Aorta (tissue), 5 donors: ENCODE measurements at places on chromosomes 4 and X. TPM values are rescaled to one million over a fixed set of nuclear protein-coding genes. Genes with fewer than 3 reads are reported as not detected.

Gene RPL39
- 1,184 TPM for total RNA-seq

Gene UBE2D3
- 292 TPM for total RNA-seq

Gene C4orf50
- total RNA-seq: 0.06 TPM

Gene CT45A10
- not detected for total RNA-seq

Gene RHOXF2
- total RNA-seq: not detected

DNA sequence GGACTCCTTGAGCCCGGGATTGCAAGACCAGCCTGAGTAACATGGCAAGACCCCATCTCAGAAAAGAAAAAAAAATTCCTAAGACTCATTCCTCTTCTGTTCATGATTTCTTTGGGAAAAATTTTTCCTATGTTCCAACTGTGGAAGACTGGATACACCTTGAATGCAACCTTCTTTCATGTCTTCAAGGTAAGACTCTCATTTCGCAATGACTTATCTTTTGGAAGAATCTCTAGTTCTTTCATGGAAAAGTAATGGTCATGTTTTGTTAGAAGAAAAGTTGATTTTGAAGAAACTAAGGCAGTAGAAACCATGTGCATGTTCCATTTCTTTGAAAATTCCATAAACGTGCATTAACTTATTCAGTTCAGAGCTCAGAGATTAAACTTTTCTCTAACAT is 26.0 kb upstream of the BBS12 start:
- H3K27me3 ChIP-seq: no peaks in the 10 kb centered on the region
- no peaks in the 10 kb centered on the region for H3K36me3 ChIP-seq
- no peak overlapping the region for H3K27ac ChIP-seq
- H3K4me1 ChIP-seq: no peaks in the 10 kb centered on the region
- DNase-seq: no peak
- no peak overlapping the region for H3K4me3 ChIP-seq

GRCh38 chr4:80295336-80295735 is 28.9 kb downstream of the FGF5 start:
- DNase-seq: no peak
- no peaks in the 10 kb centered on the region for H3K4me1 ChIP-seq
- no peaks in the 10 kb centered on the region for H3K36me3 ChIP-seq
- no peak overlapping the region for H3K27ac ChIP-seq
- no peak overlapping the region for H3K4me3 ChIP-seq

- H3K27ac ChIP-seq: peak overlapping the region; percentile 59
- no peak overlapping the region for H3K4me3 ChIP-seq
- H3K4me1 ChIP-seq: no peaks in the 10 kb centered on the region
- H3K36me3 ChIP-seq: no peaks in the 10 kb centered on the region
- H3K27me3 ChIP-seq: no peaks in the 10 kb centered on the region
Observed at GRCh38 chr4:123777373-123777772, 380.8 kb downstream of the SPRY1 start.

DNA sequence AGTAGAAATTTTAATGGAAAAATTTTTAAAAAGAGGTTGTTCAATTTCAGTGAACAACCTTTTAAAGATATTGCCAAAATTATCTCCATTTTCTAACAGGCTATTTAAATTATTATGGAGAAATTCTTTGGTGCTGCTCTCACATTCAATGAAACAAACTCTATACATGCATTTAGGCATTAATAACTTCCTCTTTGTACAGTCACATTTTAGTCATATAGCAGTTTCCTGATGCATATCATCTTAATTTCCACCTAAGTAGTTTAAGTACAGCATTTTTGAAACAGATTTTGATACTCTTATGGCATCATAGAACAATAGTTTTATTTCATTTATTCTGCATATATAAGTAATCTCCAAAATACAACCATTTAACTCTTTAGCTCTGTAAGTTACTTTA is 500.1 kb downstream of the STPG2 start:
- no peaks in the 10 kb centered on the region for H3K27me3 ChIP-seq
- H3K4me3 ChIP-seq: no peak overlapping the region
- no peak overlapping the region for H3K27ac ChIP-seq
- no peaks in the 10 kb centered on the region for H3K4me1 ChIP-seq
- no peaks in the 10 kb centered on the region for H3K36me3 ChIP-seq

DNA sequence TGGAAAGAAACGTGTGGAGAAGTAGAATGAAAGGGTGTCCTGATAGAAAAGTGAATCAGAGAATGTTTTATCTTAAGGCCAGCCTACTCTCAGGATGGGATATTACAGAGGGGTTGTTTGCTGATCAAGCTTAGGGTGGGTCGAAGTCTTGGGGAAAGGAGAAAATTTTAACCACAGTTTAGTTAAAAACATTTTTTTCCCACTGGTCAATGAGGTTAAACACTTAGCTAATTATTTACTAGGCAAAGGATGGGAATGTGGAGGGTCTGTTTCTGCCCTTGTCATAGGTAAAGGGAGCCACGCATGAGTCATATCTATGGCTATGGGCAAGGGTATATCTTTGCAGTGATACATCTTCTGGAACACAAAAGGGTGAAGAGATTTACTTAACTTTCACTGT is 16.1 kb upstream of the SULT1E1 start:
- no peak overlapping the region for H3K4me3 ChIP-seq
- H3K27ac ChIP-seq: no peak overlapping the region
- H3K36me3 ChIP-seq: no peaks in the 10 kb centered on the region
- no peaks in the 10 kb centered on the region for H3K27me3 ChIP-seq
- no peak for DNase-seq
- no peaks in the 10 kb centered on the region for H3K4me1 ChIP-seq

DNA sequence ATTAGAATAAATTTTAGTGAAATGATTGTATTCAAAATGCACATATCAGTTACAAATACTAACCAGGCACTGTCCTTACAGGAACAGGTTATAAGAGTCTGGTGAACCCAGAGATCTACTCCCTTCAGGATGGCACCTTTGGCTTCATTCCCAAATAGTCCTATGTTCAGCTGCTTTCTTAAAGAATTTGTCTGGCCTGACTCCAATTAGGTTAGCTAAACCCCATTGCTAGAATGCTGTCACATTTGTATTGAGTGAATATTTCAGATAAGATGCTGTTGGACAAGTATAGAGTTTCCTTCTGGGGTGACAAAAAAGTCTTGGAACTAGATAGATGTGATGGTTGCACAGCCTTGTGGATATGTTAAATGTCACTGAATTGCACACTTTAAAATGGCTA is 69.4 kb downstream of the EFHC2 start:
- H3K4me1 ChIP-seq: no peaks in the 10 kb centered on the region
- H3K36me3 ChIP-seq: no peaks in the 10 kb centered on the region
- no peak for DNase-seq
- H3K27me3 ChIP-seq: no peaks in the 10 kb centered on the region
- H3K27ac ChIP-seq: no peak overlapping the region

DNA sequence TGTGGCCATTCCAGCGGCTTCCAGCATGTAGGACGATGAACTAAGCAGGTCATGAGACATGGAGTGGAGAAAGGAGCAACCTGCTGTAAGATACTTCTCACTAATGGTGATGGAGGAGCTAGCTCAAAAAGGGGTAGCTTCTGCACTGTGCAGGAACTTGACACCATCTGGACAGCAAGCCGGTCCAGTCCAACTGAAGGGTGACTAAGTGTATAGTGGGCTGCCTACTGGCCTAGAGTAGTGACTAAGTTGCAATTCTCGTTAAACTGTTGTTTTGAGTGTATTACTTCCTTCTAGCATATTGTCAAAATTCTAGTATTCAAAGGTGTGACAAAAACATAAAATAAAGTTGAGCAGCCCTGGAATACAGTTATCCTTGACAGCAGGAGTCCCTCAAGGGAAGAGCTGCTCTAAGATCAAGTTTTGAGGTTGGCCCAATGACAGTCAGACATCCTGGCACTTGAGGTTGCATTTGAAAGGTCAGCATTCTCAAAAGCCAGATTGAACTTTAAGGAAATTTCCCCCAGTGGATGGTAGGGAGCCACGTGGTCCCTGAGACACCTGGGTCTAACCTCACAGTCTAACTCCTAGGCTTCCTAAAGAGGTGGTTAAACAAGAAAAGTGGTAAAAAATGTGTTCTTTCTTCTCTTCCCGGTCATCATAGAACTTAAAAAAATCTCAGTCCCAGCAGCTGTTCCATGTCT is 8.0 kb downstream of the CETN2 start:
- H3K27me3 ChIP-seq: no peaks in the 10 kb centered on the region
- no peak overlapping the region for H3K27ac ChIP-seq
- H3K4me1 ChIP-seq: no peaks in the 10 kb centered on the region
- DNase-seq: no peak
- no peak overlapping the region for H3K4me3 ChIP-seq
- H3K36me3 ChIP-seq: no peaks in the 10 kb centered on the region

DNA sequence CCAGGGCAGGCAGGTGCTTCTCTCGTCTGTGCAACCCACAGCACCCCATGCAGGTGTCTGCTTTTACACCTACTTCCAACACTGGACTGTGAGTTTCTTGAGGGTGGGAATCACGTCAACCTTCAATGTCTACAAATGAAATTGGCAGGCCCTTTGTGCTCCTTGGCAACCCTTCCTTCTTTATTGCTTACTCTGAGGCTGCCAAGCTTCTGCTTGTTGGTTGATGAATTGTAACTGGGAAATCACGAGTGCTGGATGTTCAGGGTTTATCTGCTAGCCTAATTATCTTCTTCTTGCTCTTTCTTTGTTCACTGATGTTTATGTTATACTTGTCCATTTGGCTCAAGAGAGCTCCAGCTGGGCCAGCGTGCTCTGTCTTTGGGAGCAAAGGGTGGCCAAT is 2.5 kb upstream of the DGAT2L6 start:
- H3K27me3 ChIP-seq: no peaks in the 10 kb centered on the region
- H3K36me3 ChIP-seq: no peaks in the 10 kb centered on the region
- DNase-seq: no peak

- no peaks in the 10 kb centered on the region for H3K27me3 ChIP-seq
- no peak for DNase-seq
- H3K27ac ChIP-seq: no peak overlapping the region
Observed at GRCh38 chr4:40211224-40212185, 14.7 kb downstream of the RHOH start.

GRCh38 chrX:20060961-20061748 is 55.6 kb downstream of the MAP7D2 start:
- no peaks in the 10 kb centered on the region for H3K4me1 ChIP-seq
- no peak overlapping the region for H3K4me3 ChIP-seq
- H3K36me3 ChIP-seq: no peaks in the 10 kb centered on the region
- H3K27ac ChIP-seq: no peak overlapping the region
- H3K27me3 ChIP-seq: no peaks in the 10 kb centered on the region

GRCh38 chr4:105956569-105956968 is 61.3 kb downstream of the NPNT start:
- peaks cover 9% of the 10 kb centered on the region for H3K4me1 ChIP-seq
- H3K27ac ChIP-seq: no peak overlapping the region
- no peaks in the 10 kb centered on the region for H3K36me3 ChIP-seq

GRCh38 chrX:8139716-8140115 is 31.4 kb downstream of the VCX2 start:
- no peak overlapping the region for H3K27ac ChIP-seq
- no peak for DNase-seq
- H3K4me3 ChIP-seq: no peak overlapping the region
- no peaks in the 10 kb centered on the region for H3K36me3 ChIP-seq

DNA sequence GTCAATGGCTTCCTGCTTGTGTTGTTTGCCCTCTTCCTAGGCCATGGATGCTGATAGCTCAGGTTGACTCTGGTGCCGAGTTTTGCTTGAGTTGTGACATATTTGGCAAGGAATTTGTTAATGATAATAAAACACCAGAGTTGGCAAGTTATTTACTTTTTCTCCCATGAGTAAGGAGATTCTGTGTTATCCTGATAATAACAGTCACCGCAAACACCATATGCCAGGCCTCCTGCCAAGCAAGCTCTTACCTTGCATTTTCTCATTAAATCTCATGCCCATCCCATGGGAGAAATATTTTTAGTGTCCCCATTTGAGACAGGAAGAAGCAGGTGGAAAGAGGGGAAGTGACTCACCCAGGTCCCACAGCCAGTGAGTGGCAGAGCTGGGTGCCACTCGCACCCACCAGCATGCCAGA is 67.4 kb upstream of the CLCN4 start:
- peak overlapping the region; percentile 19 for H3K27ac ChIP-seq
- no peak overlapping the region for H3K4me3 ChIP-seq
- DNase-seq: no peak
- no peaks in the 10 kb centered on the region for H3K27me3 ChIP-seq
- H3K36me3 ChIP-seq: no peaks in the 10 kb centered on the region
- H3K4me1 ChIP-seq: no peaks in the 10 kb centered on the region

DNA sequence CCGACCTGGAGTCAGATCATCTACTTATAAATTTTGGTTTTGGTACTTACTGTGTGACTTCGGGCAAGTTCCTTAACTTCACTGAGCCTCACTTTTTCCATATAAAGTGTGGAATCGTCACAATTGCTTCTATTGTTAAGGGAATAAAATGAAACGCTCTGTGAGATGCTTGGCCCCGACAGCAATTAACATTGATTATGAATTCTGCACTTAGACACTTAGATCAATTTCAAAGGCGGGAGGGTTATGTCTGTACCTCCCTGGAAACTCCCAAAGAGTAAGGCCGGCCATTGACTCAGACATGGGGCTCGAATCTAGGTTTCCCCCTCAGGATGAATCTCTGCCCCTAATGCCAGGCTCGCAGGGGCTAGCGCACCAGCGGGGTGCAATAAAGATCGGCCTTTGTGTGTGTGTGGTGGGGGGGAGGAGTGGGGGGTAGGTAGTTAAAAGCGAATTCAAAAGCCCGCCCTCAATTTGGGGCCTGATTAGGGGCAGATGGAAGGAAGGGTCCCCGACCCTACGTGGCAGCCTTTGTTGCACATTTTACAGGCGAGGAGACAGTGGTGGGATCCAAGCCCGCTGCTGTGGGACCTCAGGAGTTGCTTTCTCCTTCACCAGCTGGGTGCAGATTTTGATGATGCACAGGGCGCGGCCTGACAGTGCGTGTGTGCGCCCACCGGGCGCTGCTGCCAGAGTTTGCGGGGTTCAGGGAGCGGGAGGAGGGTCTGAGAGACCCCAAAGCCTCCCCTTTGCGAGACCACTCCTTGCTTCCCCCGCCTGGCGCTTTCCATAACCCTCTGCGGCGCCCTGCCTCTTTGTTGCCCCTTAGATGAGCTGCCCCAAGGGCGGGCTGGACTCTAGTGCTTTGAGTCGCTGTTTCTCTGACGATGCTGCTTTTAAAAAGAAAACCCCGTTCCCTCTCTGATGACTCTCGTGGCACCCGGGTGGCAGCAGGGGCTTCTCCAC is 9.6 kb downstream of the MSX1 start:
- DNase-seq: no peak
- no peaks in the 10 kb centered on the region for H3K4me1 ChIP-seq
- H3K4me3 ChIP-seq: no peak overlapping the region
- H3K27me3 ChIP-seq: no peaks in the 10 kb centered on the region
- no peaks in the 10 kb centered on the region for H3K36me3 ChIP-seq
- no peak overlapping the region for H3K27ac ChIP-seq
